Bronchus fibroblast of lung (primary cell): ENCODE measurements at places on chromosomes 6 and 20. TPM values are rescaled to one million over a fixed set of nuclear protein-coding genes. Genes with fewer than 3 reads are reported as not detected.

Gene LST1
- not detected in 2 replicates for total RNA-seq

Gene TMEM200A
- 3.4 and 4.2 TPM in 2 replicates for total RNA-seq

Gene TEAD3
- 27.9 and 31.8 TPM in 2 replicates for total RNA-seq

Gene RTN4IP1
- total RNA-seq = 7.3 and 9.9 TPM in 2 replicates

Gene NKAIN4
- total RNA-seq = not detected in 2 replicates

Gene SIRPD
- total RNA-seq = not detected in 2 replicates

Gene SLC52A3
- total RNA-seq = not detected in 2 replicates

Gene ECT2L
- not detected in 2 replicates for total RNA-seq

Gene SMLR1
- total RNA-seq = not detected in 2 replicates

Gene MLN
- not detected in 2 replicates for total RNA-seq

Gene CTCFL
- not detected in 2 replicates for total RNA-seq

Gene KHDC1L
- not detected in 2 replicates for total RNA-seq

Gene OR2B2
- total RNA-seq = not detected in 2 replicates

Gene SLC22A16
- total RNA-seq = 0.15 and 0.17 TPM in 2 replicates

Gene MEP1A
- not detected in 2 replicates for total RNA-seq

Gene AIF1
- 0.15 TPM in 1 of 2 replicates, not detected in the other for total RNA-seq

Gene CCN2
- 76.4 and 82.4 TPM in 2 replicates for total RNA-seq

Gene SLC12A5
- total RNA-seq = not detected in 2 replicates

Gene LAMA2
- total RNA-seq = 9.5 and 10.9 TPM in 2 replicates

Gene HS3ST5
- not detected in 2 replicates for total RNA-seq

Gene DEFB124
- not detected in 2 replicates for total RNA-seq

Gene SYCP2L
- total RNA-seq = under 0.01 and 0.30 TPM in 2 replicates

Gene CLDN20
- total RNA-seq = not detected in 2 replicates

Gene TMEM170B
- 0.15 and 0.50 TPM in 2 replicates for total RNA-seq

Gene CLVS2
- total RNA-seq = not detected in 2 replicates

Gene HLA-DMB
- total RNA-seq = not detected in 2 replicates

Gene LGSN
- not detected in 2 replicates for total RNA-seq
